Colonic mucosa (tissue), 4 donors: ENCODE measurements at places on chromosomes 7 and 10. TPM values are rescaled to one million over a fixed set of nuclear protein-coding genes. Genes with fewer than 3 reads are reported as not detected.

UCN3 gene
- total RNA-seq, result 4.0 TPM

HMX2 gene
- total RNA-seq, result 0.15 TPM

GPR141 gene
- 0.40 TPM for total RNA-seq

GHRHR gene
- not detected for total RNA-seq

CDHR3 gene
- total RNA-seq, result 7.7 TPM

DNA sequence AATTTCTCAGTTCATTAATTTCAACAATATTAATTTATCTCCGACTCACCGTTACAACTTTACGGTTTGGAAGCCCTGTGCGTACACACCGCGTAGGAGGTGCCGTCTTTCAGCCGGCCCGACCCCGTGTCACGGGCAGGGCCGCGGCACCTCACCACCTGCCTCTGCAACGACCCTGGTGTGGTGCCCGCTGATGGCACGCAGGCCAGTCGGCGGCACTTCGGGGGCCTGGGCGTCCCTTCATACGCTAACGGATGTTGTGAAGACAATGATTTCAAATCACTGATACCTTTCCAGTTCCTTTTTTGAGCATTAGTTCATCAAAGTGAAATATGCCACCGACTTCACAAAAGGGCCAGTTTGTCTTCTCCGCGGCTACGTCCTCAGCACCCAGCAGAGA, 125.3 kb downstream of the EBF3 start:
- no peak overlapping the region for H3K4me3 ChIP-seq
- no peaks in the 10 kb centered on the region for H3K27me3 ChIP-seq
- no peak overlapping the region for H3K27ac ChIP-seq
- H3K4me1 ChIP-seq, result no peaks in the 10 kb centered on the region
- no peaks in the 10 kb centered on the region for H3K36me3 ChIP-seq

DNA sequence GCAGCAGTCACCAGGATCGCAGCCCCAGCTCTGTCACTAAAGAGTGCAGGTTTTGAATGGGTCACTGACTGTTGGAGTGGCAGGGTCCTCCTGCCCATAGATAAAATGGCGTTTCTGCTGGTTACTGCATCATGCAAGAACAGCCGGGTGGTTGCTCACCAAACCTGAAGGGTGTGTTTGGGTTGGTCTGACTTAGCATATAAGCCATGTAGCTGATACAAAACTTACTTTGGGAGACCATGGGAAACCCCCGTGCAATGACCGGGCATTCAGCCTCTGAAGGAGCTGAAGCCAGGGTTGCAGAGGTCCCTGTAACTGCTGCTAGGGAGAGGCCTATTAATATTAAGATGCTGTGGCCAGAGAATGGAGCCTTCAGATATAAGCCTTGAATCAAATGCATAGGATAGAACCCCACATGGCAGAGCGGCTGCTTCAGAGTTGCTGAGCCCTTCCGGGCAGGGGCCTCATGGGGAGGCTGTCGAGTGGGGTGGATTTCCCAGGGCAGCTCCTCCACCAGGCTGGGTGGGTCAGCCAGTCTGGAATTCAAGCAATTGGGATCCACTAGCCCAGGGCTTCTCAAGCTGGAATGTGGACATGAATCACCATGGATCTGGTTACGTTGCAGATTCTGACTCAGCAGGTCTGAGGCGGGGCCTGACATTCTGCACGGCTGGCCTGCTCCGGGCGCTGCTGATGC, 70.9 kb upstream of the CTBP2 start:
- no peaks in the 10 kb centered on the region for H3K27me3 ChIP-seq
- H3K4me1 ChIP-seq, result no peaks in the 10 kb centered on the region
- no peaks in the 10 kb centered on the region for H3K36me3 ChIP-seq
- no peak overlapping the region for H3K4me3 ChIP-seq
- H3K27ac ChIP-seq, result no peak overlapping the region

DNA sequence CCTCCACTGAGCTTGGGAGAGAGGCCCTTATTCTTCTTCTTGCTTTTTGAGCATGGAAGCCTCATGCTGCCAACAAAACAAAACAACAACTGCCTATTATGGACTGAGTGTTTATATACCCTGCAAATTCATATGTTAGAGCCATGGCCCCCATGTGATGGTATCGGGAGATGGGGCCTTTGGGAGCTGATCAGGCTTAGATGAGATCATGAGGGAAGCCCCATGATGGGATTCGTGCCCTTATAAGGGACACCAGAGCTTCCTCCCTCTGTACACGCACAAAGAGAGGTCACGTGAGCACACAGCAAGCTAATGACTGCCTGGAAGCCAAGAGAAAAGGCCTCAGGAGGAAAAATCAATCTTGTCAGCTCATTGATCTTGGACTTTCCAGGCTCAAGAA, 235.0 kb downstream of the FANK1 start:
- H3K4me3 ChIP-seq, result no peak overlapping the region
- no peaks in the 10 kb centered on the region for H3K4me1 ChIP-seq
- H3K27ac ChIP-seq, result no peak overlapping the region
- H3K27me3 ChIP-seq, result no peaks in the 10 kb centered on the region

- H3K4me1 ChIP-seq, result no peaks in the 10 kb centered on the region
- no peak for DNase-seq
- H3K4me3 ChIP-seq, result no peak overlapping the region
- H3K27ac ChIP-seq, result no peak overlapping the region
- no peaks in the 10 kb centered on the region for H3K27me3 ChIP-seq
These were observed 93.1 kb upstream of the SLC26A5 start for GRCh38 chr7:103538964-103539709.
